Jurkat, Clone E6-1 (cell line): ENCODE measurements at places on chromosomes 11 and 22.

GRCh38 chr11:92681586-92681985 is 287.9 kb upstream of the MTNR1B start:
- DNase-seq: no peak

DNA sequence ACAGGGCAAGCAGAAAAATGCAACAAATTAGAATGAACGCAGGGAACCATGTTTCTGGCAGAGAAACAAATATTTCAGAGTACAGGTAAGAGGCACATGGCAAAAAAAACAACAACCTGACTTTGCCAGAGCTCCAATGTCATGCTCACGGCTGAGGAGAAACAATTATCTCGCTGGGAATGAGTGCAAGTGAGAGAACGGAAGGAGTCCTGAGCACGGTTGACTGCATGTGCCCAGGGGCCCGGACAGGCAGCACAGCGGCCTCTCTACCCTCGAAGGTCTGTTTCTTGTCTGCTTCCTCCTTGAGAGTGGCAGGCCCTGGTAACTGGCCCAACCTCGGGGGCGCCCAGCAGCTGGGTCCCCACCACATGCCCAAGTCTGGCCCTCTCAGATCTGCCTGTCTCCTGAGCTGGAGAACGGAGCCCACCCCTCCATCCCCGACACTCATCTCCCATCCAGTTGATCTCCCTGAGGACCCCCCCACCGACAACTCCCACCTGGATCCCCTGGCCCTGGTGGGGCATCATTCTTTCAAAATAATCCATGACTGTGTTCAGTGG is 24.6 kb upstream of the RTN4R start:
- DNase-seq: no peak

DNA sequence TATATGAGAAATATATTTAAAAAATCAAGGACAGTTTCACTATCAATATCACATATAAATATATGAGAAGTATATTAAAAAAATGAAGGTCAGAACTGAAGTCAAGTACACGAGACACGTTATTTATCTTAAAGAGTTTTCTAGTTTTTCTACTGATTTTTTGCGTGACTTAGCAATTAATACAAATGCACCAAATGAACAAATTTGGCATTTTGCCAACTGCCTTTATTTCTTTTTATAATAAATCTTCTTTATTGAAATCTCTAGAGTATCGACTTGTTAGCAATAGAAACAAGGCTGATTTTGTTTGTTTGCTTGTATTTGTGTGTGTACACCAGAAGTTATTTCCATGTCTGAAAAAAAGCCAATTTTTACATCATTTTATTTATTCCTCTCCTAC is 1684.7 kb upstream of the RAG2 start:
- DNase-seq: no peak

DNA sequence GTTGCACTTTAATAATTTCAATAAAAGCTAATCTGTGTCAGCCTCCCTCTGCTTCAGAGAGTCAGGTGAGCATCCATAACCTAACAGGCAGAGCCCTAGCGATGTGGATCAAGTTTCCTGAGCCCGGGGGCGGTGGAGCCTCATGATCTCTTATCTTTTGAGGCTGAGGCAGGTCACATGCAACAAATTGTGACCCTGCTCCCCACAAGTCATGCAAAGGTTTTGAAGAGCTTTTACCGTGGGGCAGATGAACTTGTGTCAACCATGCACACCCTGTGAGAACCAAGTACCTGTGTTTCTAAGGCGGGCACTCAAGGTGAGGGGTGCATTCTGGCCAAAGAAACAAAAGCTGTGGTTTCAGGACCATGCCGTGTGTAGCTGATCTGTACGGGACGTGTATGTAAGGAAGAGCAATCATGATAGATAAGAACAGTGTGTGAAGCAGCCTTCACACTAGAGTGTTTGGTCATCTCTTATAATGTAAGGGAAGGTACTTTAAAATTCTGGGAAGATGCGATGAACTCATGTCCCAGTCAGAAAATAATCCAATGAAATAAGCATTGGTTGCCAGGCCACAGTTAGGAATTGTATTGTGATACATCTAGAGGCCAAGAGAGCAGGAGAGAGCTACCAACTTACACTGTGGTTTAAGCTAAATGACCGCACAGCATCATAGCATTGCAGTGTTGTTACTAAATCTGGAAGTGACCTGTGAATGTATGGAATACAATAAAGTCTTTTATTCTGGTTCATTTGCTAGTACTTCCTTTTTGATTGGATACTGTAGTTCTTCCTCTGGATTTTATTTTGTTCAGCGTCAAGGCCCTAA is 49.8 kb downstream of the DKK3 start:
- DNase-seq: no peak

GRCh38 chr11:74577181-74577580 is 15.2 kb upstream of the POLD3 start:
- DNase-seq: no peak

- no peak for DNase-seq
Observed at GRCh38 chr22:39897841-39898240, 3.0 kb upstream of the GRAP2 start.

GRCh38 chr22:30694640-30695350 is at the start of gene OSBP2:
TSS of gene OSBP2 (plus strand) at chr22:30694874. CDS start at chr22:30694910, 36 bp downstream.
- DNase-seq: no peak

DNA sequence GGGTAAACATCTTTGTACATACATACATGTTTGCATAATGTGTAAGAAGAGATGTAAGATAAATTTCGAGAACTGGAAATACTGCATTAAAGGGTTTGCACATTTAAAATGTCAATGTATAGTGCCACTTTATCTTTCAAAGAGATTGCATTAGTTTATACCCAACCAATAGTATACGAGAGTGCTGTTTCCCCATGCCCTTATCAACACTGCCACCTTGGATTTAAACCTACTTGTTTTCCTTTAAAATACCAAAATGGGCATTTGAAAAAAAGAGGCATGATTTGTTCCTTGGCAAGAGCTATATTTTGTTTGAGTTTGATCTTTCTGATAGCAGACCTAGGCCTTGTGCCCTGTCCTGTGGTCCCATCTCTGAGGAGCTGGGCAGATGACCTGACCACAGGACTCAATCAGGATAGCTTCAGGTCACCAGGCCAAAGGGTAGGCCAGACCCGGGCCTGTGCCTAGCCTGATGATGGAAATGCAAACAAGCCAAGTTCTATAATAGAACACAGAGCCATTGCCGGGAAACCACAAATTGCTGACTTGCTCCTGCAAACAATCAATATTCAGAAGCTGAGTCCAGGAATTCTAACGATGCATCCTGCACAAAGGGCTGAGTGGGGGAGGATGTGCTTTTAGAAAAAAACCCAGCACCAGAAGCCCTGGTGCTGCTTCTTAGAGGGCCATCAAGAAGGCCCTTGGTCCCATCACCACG is 16.9 kb upstream of the ALG8 start:
- no peak for DNase-seq

DNA sequence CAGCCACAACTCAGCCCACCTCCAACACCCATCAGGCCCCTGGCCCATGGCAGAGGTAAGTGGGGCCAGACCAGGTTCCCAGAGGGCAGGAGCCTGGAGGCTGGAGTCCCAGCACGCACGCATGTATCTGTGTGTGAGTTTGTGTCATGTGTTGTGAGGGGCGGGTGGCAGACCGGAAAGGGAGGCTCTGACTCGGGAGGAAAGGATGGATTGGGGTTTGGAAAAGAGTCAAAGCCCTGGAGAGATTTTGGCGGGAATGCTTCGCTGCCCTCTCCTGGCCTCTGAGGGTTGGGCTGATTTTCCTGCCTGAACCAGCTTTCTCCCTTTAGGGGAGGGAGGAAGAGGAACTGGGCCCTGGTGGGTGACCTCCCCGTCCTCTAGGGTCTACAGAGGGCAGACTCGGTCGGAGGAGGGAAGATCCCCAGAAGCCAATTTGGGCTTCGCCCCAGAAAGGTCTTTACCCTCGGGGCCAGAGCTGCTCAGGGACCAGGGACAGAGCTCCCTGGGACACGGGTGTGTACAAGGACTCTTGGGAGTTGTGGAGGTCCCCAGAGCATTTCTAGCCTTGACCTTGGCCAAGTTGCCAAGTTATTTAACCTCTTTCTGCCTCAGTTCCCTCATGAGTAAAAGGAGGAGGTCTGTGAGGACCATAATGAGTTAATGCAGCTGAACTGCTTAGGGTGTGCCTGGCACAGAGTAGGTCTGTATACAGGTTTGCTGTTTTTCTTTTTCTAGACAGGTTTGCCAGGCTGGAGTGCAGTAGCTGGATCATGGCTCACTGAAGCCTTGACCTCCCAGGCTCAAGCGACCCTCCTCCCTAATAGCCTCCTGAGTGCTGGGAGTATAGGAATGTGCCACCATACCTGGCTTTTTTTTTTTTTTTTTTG is 6.9 kb downstream of the C11orf68 start:
- DNase-seq: no peak

DNA sequence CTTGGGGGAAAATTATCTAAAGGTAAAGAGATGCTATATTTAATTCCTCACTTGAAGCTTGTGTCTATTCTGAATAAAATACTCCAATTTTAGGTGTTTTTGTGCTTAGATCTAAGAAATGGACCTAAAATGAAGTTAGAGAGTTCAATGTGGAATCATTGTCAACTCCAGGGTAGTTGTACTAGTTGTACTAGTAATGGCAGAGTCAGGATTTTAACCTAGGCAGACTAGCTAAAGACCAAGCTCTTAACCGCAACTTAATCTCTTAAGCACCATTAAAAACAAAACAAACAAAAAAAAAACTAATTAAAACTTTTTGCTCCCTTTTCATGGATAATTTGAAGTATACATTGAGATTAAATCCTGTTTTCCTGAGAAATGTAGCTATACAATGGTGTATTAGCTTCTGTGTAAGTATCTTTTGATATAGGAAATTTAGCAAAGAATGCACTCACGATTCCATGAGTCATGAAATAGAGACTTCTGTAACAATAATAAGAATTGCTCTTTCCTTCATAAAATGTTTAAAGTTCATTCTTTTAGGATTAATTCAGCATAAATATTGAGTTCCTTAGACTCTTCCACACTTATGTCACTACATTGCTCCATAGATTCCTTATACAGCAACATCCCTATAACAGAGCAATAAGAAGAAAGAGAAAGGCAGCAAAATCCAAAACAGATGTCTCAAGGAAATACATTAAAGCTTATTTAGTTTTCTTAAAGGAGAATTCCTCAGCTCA is 26.5 kb upstream of the SOX6 start:
- DNase-seq: no peak

DNA sequence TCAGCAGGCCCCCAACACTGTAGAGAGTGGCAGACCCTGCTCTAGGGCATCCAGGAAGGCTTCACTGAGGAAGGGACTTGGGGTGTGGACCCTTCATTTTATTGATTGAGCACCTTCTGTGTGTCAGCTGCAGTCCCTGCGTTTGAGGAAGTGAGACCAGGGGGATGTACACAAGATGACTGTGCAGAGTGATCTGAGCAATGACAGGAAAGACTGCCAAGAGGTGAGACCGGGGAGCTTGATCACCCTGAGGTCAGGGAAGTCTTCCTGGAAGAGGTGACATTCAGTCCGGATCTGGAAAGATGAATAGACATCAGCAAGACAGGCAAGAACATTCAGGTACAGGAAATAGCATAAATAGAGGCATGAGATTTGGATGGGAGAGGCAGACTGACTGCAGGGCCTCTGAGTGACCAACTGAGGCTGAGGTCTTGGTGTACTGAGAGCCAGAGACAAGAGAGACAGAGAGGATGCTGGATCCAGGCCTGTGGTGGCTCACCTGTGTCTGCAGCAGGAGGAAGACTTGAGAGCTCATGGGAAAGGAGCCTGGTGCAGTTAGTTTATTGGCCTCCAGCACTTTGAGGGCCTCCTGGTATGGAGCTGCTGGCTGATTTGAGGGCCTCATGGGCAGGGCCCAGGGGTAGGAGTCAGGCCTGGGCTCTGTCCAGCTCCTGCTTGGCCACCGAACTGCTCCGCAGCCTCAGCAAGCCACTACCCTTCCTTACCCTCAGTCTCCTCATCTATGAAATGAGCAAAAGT is 5.2 kb downstream of the DGAT2 start:
- DNase-seq: no peak

DNA sequence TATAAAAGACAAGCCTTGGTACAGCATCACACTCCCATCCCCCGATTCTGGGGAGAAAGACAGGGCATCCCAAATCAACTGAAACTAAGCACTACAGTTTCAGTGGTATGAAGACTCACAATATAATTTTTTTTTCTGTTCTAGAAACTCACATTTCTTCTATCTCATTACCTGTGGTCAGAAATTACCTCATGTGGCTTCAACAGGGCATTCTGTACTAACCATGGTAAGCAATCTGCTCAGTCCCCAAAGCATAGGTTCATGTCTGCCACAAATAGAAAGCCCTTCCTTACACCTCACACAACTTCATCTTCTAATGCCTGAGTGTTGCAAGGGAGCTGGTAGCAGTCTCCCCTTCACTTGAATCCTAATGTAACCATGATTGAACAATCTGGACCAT is 147.4 kb upstream of the POU2AF2 start:
- DNase-seq: no peak

GRCh38 chr11:13098063-13098462 is 88.9 kb downstream of the RASSF10 start:
- no peak for DNase-seq

DNA sequence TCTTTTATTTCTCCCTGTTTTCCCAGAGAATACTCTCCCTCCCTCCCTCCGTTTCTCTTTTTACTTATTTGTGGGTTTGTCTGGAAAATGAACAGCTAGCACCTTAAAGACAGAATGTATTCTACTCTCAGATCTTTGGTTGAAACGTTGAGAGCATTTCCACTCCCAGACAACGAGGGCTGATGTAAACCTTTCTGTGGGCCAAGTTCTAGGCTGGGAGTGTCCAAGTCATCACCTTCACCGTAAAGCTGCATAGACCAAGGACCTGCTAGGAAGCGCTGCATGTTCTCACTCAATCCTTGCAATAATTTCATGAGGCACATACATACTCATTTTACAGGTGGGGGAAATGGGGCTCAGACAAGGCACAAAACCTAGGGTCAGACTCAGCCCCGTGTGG is 32.4 kb downstream of the MYH9 start:
- no peak for DNase-seq

GRCh38 chr11:5851002-5851401 is 6.5 kb downstream of the OR52E8 start:
- DNase-seq: peak; percentile 33

GRCh38 chr22:31337178-31337577 is 9.0 kb downstream of the PATZ1 start:
- DNase-seq: no peak

GRCh38 chr11:114073007-114073827 is 13.7 kb downstream of the ZBTB16 start:
- DNase-seq: peak; percentile 44

DNA sequence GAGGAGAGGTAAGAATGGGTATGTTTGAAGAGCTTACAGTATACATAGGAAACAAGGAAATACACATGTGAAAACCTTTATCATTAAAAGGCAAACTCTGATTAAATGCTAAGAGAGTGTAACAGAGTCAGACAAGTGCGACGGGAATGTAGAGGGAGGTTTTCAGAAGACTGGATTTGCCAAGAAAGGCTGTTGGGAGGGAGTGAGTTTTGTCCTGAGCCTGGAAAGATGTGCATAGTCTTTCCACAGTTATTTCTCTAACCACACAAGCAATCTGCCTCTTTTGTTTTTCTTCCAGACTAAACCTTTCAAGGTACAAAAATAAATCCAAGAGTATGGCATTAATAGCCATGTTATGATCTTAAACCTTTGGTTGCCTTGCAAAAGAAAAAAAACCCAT is 170.9 kb downstream of the KIRREL3 start:
- DNase-seq: no peak

GRCh38 chr11:102453302-102453695 is 734 bp upstream of the TMEM123 start:
- DNase-seq: peak; percentile 38
